Stimulated activated CD8-positive, alpha-beta memory T cell treated with anti-CD3 and anti-CD28 coated beads, Interleukin-7, amount 100 ng/mL, for 4 hours (primary cell): ENCODE measurements at places on chromosomes 12 and 14.
A peak's percentile ranks its signal among the peaks of the same experiment; 100 is the strongest.

GRCh38 chr12:23099104-23099503, 474.1 kb downstream of the ETNK1 start:
- DNase-seq: no peak

DNA sequence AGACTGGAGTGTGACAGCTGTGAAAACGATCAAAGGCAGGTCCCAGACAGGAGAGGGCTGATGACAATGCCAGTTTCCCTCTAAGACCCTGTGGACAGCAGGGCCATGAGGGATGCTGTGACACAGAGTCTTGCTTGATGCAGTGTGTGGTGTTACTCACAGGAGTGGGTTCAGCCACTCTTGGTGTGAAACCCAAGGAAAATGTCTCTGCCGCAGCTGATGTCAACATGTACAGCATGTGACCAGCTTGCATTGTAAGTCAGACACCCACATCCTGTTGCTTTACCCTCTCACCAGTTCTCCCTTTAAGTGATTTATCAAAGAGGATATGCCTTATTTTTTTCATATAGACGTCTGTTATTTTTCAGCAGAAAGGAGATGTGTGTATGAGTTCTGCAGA, 268.6 kb downstream of the BTG1 start:
- peak; percentile 78 for DNase-seq

DNA sequence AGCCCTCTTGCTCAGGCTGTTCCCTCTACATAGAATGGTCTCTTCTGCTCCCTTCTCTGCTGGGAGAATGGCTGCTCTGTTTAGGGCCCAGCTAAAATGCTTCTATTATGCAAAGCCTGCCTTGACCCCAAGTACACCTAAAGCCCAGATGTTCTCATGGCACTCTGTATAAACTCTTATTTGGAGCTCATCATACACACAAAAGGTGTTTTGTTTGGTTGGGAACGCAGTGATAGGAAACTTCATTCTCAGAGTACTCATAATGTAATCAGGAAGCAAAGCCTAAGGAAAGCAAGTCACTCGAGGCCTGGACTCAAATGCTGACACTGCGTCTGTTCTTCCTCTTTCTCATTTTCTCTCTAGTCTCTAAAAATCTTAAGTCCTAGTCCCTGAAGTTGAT, 38.2 kb upstream of the SYCP3 start:
- DNase-seq: no peak

DNA sequence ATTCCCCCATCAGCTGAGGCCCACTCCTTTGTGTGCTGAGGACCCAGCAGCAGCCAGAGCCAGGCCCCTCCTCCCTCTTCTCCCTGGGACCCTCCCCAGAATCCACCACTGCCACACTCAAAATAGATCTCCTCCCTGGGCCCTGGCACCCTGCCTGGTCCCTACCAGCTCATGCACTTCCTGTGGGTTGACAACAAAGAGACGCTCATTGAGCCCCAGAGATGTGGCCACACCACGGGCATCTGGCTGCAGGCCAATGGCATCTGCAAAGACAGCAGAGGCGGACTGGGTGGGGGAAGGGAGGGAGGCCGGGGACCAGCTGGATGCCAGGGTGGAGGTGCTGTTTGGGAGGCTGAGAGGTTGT, 16.0 kb upstream of the ENDOU start:
- peak; percentile 48 for DNase-seq

- no peak for DNase-seq
These were observed 369.1 kb downstream of the PRKD1 start for GRCh38 chr14:29558516-29558915.

DNA sequence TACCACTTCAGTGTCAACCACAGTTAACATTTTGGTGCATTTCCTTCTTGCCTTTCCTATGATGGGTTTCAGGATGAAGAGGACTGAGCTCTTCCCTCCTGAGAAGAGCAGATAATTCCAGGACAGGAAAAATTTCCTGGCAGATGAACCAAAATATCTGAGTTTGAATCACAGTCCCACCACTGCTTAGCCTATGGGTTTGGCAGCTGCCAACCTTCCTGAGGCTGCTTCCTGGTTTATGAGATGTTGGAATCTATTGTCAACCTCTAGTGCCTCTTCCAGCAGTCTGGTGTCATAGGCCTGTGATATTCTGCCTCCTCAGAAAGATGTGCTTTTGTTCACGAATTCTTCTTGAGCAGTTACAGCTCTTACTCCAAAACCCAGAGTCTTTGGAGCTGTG, 197.4 kb upstream of the FRMD6 start:
- no peak for DNase-seq

DNA sequence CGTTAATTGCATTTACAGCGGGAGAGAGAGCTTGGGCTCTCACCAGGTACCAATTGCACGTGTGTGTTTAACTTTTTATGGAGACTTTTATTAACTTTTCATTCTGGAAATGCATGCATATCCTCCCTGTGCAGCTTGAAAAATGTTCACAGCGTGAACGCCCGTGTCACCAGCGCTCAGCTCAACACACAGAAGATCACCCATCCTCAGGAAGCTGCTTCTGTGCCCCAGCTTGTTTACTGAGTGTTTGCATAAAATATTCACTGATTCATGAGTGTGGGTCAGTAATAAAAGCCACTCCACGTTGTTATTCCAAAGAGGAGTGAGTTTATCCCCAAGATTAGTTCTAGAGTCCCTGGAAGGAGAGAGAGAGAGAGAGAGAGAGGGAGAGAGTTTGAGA, 75.5 kb upstream of the FZD10 start:
- no peak for DNase-seq

DNA sequence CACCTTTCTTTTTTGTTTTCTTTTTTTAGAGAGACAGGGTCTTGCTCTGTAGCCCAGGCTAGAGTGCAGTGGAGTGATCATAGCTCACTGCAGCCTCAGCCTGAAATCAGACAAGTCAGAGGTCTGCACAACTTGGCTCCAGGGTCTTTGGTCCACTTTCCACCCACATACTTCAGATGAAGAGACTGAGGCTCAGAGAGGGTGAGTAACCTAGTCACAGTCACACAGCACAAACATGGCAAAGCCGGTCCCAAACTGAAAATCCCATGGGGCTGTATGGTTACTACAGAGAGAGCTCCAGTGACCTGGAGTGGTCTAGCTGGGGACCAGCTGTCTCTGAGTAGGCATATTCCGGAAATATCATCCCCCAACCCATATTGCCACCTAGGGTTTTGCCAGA, 19.2 kb downstream of the LHX5 start:
- DNase-seq: no peak

- DNase-seq: no peak
These were observed 117.0 kb upstream of the CCDC198 start for GRCh38 chr14:57610631-57611030.

DNA sequence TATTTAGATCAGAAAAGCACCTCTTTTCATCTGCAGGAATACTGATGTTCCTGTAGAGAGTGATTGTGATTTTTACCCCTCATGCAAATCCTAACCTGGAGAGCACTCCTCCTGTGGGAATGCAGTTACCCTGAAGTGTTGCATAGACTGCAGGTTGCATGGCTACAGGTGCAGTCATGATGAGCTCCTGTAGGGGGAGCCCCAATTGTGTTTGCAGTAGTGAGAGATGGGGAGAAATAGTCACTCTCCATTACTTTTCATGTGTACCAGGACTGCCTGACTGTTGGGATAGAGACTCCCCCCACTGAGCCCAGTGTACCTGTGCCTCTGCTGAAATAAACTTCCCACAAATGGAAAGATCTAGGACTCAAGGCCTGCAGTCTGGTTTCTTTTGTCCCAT, 1086.5 kb downstream of the SLC6A15 start:
- no peak for DNase-seq

DNA sequence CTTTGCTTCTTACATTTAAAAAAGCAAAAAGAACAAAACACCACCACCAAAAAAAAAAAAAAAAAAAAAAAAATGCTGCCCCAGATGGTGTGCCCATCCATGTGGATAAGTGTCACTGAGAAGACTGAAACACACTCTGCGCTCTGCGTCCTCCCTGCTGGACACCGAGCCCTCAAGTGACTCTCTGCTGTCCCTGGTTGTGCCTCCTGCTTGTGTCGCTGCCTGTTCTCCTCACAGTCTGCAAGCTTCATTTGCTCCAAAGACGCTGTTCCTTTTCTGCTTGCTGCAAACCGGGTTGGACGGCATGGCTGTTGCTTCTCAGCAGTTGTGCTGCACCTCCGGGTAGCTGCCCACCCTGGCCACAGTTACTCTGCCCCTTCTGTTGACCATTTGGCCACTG, 276.2 kb upstream of the ATP2B1 start:
- DNase-seq: no peak

- DNase-seq: no peak
These were observed 8.4 kb downstream of the ARHGEF25 start for GRCh38 chr12:57619434-57620244.

DNA sequence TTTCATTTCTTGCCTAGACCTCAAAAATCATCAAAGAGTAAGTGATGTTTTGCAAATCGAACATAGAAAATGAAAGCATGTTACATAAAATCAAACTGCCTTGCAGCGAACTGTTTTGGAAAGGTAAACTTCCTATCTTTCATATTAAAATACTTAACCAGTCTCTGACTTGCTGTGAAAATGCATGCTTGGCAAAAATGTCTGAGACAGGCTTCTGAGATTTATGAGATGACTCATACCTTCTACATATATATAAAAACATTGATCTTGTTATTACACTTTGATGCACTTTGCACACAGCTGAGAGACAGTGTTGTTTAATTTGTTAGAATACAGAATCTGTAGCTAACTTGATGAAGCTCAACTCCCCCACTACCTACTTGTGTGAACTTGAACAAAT, 179.1 kb downstream of the KITLG start:
- DNase-seq: no peak

GRCh38 chr12:95908573-95908972, 33.8 kb downstream of the CCDC38 start:
- no peak for DNase-seq

- DNase-seq: peak; percentile 33
These were observed 20.0 kb downstream of the ITGA7 start for GRCh38 chr12:55687746-55688145.

GRCh38 chr14:105525326-105525725, 1.1 kb upstream of the TMEM121 start:
- DNase-seq: no peak

- DNase-seq: no peak
These were observed 52.4 kb downstream of the FERMT2 start for GRCh38 chr14:52898496-52898895.
